ENCODE measurements at places on chromosomes 3 and 15.
A peak's percentile ranks its signal among the peaks of the same experiment; 100 is the strongest.

GRCh38 chr3:83928391-83928790, 1030.4 kb upstream of the CADM2 start:
- no peak for DNase-seq

DNA sequence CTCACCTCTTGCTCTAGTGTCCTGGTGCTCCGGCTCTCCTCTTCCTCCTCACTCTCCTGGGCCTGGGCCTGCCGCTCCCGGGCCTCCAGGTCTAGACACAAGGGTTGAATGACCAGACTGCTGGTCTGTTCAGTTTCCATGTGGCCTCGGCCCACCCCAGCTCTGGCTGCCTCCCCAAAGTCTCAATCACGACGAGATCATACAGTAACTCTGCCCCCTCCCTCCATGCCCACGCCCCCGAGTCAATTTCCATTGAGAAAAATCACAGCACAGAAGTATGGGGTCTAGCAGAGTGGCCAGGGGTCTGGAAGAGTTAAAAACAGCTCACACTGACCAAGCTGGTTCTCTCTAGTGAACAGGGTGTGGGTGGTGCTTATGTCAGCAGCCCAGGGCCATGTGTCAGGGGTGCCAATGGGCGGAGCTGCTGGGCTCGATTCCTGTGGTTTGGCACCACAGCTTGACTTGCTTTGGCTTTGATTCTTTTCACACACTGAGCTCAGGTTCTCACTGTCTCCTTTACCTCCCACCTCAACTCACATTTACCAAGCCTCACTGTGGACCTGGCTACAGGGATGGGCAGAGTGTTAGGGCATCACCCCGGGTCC, 6.9 kb downstream of the C15orf62 start:
- no peak for DNase-seq

DNA sequence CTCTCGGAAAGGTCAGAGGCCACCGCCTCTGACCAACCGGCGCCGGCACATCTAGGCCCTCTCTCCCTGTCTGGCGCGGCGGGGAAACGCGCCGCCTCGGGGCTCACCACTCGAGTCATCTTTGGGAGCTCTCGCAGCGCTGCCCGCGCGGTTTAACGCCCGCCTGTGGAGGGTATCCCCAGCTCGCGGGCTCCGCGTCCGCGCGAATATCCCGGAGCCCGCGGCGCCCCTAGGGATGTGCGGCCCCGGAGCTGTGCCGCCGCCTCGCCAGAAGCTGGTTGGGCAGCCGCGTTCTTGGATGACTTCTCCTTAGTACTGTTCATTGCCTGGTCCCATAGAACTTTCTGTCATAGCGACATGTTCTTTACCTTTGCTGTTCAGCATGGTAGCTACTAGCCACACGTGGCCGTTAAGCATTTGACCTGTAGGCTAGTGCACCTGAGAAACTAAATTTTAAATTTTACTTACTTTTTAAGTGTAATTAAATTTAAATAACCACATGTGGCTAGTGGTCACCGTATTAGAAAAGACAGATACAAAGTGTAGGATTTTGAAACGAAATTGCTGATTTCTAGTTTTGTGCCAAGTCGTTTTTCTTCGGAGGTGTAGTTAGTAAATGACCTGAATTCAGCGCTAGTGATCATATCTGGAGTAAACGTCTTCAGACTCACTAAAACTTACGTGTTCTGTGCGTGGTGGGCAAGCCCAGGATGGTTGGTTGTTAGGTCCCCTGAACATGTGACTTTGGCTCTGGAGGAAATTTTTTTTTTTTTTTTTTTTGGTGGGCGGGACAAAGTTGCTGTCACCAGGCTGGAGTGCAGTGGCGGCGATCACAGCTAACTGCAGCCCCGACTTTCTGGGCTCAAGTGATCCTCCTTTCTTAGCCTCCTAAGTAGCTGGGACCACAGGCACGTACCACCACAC, 835 bp downstream of the ARIH2 start:
- peak; percentile 20 for DNase-seq

DNA sequence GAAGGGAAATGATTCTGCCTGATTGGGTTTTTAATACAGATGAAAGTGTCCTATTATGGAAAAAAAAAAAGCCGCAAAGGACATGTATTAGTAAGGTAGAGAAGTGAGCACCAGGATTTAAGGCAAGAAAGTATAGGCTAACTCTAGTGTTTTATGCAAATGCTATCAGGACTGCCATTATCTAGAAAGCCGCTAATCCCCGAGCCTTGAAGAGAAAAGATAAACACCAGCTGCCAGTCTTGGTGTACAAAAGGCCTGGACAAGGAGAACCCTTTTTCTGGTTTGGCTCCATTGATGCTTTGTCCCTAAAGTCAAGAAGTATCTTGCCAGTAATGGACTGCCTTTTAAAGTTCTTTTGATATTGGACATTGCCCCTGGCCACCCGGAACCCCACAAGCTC, 8.6 kb upstream of the TRIM59 start:
- no peak for DNase-seq

Measured in CD4-positive, alpha-beta T cell (primary cell).